ENCODE measurements at places on chromosomes 2 and 18. TPM values are rescaled to one million over a fixed set of nuclear protein-coding genes. Genes with fewer than 3 reads are reported as not detected.

Gene ARHGAP28
- 59.5 TPM for polyA plus RNA-seq

Gene ALLC
- not detected for polyA plus RNA-seq

Gene COL4A3
- 34.0 TPM for polyA plus RNA-seq

Gene ROCK1
- 66.9 TPM for polyA plus RNA-seq

Gene TTC27
- 21.2 TPM for polyA plus RNA-seq

Gene NIF3L1
- 36.3 TPM for polyA plus RNA-seq

Gene SAG
- 0.32 TPM for polyA plus RNA-seq

Gene GCG
- polyA plus RNA-seq: not detected

Gene AGPS
- polyA plus RNA-seq: 50.5 TPM

Gene CYTIP
- polyA plus RNA-seq: 1.8 TPM

Gene ZRANB3
- 8.7 TPM for polyA plus RNA-seq

Gene NFATC1
- 4.6 TPM for polyA plus RNA-seq

Gene SCYGR5
- not detected for polyA plus RNA-seq

Gene SERPINB10
- 0.11 TPM for polyA plus RNA-seq

Gene SCN3A
- polyA plus RNA-seq: 0.83 TPM

Gene BOLL
- 0.06 TPM for polyA plus RNA-seq

Gene HRH4
- 0.17 TPM for polyA plus RNA-seq

Gene TMBIM1
- polyA plus RNA-seq: 80.7 TPM

Gene EGR4
- not detected for polyA plus RNA-seq

Gene CAVIN2
- polyA plus RNA-seq: 44.4 TPM

Gene DSC3
- 1.6 TPM for polyA plus RNA-seq

Gene ERBB4
- 54.7 TPM for polyA plus RNA-seq

Gene CCL20
- 0.74 TPM for polyA plus RNA-seq

Gene MORN2
- 48.4 TPM for polyA plus RNA-seq

Gene SMYD5
- 33.1 TPM for polyA plus RNA-seq

Gene ASB18
- 0.04 TPM for polyA plus RNA-seq

Gene RIT2
- not detected for polyA plus RNA-seq

Gene CRACDL
- polyA plus RNA-seq: 2.6 TPM

Gene CHST9
- polyA plus RNA-seq: 3.8 TPM

Gene REG1B
- not detected for polyA plus RNA-seq

Gene SKA1
- polyA plus RNA-seq: 7.7 TPM

Gene CAPN14
- polyA plus RNA-seq: 0.13 TPM

Gene ELP2
- 126 TPM for polyA plus RNA-seq

Gene GKN2
- polyA plus RNA-seq: not detected

Gene TUBA3E
- not detected for polyA plus RNA-seq

Gene FAM168B
- 113 TPM for polyA plus RNA-seq

Gene CDK5R2
- not detected for polyA plus RNA-seq

Gene UPP2
- 9.3 TPM for polyA plus RNA-seq

Gene ST6GAL2
- polyA plus RNA-seq: 22.5 TPM

Measured in renal cortex interstitium (tissue), 15 donors.